Stimulated activated CD4-positive, alpha-beta T cell treated with anti-CD3 and anti-CD28 coated beads, Interleukin-4, amount 100 ng/mL, for 4 hours (primary cell): ENCODE measurements at places on chromosomes 13 and 19.

GRCh38 chr19:41877916-41878905, 1.1 kb downstream of the CD79A start:
- no peak for DNase-seq

DNA sequence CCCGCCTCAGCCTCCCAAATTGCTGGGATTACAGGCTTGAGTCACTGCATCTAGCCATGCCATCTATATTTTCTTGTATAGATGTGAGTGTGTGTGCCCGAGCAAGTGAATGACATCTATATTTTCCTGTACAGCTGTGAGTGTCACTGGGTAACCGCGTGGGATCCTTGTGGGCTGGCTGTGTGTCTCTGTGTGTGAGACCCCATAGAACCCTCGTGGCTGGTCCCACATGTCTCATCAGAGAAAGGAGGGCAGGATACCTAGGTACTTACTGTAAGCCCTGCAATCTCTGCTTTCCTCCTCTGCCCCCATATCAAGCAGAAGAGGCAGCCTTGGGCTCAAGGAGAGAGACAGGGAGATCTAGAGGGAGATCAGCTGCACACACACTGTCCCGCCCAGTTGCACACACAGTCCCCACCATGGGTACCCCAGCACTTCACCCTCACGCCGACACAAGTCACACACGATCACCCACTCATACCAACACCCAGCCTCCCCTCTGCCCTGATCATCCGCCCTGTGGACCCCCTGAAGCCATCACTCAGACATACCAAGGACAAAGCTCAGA, 655 bp downstream of the DENND1C start:
- DNase-seq = peak; percentile 52

DNA sequence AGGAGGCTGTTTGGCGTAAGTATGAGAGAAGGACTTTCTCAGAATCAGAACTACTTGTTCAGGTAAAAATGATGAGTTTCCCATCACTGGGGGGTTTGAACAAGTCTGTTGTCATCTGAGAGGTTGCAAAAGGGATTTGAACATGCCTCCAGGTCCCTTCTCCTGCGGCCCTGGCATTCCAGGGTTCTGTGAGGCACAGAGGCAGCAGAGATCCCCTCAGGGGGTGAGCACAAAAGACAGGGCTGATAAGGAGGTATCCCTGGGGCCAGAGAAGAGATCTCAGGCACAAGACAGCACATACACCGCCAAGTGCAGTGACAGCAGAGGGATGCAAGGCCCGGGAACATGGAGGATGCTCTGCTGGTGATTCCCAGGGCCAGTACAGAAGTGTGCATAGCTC, 275.8 kb upstream of the TSHZ3 start:
- DNase-seq = no peak

GRCh38 chr13:42474954-42475353, 99.0 kb upstream of the TNFSF11 start:
- no peak for DNase-seq

DNA sequence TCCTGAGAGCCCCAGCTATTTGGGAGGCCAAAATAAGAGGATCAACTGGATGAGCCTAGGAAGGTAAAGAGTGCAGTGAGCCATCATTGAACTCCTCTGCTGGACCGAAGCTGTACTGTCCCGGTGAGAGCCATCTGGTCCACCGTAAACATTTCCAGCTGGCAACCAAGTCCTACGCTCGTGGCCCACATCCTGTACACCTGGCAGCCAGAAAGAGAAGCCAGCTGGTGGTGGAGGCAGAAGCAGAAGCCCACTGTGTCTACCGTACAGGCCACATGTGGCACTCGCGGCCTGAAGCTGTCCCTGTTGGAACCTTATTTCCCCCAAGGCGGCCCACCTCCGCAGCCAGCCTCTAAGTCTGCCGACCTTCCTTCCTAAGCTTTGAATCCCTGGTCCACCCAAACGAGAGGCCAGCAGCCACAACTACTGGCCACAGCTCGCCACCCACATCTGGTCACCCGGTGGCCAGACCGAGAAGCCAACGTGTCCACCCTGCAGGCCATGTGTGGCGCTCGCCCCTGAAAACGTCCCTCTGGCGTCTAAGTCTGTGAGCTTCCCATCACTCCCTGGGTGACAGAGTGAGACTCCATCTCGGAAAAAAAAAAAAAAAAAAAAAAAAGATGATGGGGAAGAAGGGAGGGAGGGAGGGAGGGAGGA, 14.2 kb upstream of the ZNF91 start:
- no peak for DNase-seq

DNA sequence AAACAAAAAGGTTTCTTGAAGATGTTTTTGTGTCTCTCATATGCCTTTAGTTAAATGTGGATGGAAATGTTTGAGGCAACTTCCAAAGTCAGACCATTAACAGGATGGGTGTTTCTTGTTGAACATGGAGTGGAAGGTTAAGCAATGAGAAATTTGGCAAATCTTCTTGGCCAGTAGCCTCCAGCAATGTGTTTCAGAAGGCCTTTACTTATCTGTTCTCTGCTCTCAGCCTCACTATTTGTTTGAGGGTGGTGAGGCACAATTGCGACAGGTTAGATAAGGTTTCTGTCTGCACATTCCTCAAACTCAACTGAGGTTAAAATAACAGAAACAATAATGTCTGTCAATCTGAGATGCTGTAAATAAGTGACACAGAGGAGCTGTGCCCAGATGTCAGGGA, 1019.0 kb downstream of the DIAPH3 start:
- no peak for DNase-seq

DNA sequence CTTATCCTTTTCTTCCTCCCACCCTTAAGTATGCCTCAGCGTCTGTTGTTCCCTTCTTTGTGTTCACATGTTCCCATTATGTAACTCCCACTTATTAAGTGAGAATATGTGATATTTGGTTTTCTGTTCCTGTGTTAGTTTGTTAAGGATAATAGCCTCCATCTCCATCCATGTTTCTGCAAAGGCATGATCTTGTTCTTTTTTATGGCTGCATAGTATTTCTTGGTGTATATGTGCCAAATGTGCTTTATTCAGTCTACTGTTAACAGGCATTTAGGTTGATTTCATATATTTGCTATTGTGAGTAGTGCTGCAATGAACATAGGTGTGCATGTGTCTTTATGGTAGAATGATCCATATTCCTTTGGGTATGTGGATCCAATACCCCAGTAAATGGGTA, 3.2 kb upstream of the ZNF441 start:
- no peak for DNase-seq

- DNase-seq = no peak
These were observed 36.3 kb downstream of the DACH1 start for GRCh38 chr13:71830736-71831135.

DNA sequence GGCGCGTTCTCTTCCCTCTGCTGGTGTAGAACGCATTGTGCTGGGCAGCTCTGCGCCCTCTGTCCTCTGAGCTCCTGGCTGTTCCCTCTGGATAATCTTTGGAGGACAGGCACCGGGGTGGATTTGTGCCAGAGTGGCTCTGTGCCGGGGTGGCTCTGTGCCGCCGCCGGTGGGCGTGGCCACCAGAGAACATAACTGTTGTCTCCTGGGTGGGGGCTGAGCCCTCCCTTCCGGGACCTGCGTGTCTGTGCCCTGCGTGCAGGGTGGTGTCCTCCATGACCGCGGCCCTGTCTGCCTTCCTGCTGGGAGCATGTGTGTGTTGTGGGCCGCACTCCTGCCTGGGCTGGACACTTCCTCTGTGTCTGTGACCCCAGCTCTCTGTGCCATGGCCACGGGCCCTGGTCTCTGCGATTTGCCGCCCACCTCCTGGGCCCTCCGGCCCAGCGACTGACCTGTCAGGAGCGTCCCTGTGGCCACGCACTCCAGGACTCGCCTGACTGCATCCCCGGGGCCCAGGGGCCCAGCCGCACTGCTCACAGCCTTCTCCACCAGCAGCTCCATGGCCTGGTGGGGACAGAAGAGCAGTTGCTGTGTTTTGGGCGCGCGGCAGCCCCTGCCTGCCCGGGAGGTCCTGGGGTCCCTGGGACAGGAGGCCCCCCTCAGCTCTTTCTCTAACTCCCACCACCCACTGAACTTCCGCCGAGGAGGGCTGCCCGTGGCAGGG, 22.4 kb upstream of the MATK start:
- no peak for DNase-seq

DNA sequence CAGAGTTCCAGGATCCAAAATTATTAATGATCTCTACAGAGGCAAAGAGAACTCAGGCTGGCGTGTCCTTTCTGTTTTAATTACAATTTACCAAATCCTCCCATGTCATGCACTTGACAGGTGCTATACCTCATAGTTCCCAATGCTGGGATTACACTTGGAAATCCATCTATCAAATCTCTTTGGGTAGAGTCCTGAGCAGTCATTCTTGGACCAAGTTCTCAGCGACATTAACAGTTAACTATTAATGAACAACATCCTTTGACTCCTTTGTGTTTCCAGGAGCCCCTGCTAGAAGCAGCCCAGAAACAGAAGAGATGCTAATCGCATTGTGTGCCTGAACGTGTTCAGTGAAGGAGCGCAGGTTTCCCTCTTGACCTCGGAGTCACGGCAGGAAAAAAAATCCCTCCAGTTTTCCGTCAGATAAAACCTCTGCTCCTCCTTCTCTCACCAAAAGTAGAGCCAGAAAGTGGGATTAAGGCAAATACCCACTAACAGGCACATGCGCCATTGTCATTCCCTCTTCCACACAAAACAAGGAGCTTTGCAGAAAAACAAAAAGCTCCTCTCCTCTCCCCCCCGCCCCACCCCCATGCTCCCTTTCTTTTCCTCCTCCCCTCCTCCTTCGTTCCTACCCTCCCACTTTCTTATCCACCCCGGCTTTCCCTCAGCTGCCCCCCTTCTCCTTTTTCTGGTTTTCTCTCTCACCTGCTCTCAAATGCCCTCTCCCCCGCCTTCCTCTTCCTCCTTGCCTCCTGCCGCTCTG, 224.7 kb downstream of the ZIC5 start:
- no peak for DNase-seq

DNA sequence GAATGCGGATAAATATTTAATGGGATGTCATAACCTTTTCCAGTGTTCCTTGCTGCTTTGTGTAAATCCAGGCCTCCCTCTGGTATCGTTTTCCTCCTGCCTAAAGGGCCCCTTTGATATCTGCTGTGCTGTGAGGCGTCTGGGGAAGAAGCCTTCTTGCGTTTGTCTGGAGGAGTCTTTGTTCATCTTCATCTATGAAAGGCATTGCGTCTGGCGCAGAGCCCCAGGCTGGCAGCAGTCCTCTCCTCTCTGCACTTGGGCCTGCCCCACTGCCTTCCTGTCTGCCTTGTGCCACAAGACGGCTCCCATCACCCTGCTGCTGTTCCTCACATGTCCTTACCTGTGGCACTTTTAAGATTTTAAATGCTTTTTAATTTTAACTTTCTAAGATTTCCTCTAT, 9.8 kb downstream of the PROZ start:
- DNase-seq = no peak

DNA sequence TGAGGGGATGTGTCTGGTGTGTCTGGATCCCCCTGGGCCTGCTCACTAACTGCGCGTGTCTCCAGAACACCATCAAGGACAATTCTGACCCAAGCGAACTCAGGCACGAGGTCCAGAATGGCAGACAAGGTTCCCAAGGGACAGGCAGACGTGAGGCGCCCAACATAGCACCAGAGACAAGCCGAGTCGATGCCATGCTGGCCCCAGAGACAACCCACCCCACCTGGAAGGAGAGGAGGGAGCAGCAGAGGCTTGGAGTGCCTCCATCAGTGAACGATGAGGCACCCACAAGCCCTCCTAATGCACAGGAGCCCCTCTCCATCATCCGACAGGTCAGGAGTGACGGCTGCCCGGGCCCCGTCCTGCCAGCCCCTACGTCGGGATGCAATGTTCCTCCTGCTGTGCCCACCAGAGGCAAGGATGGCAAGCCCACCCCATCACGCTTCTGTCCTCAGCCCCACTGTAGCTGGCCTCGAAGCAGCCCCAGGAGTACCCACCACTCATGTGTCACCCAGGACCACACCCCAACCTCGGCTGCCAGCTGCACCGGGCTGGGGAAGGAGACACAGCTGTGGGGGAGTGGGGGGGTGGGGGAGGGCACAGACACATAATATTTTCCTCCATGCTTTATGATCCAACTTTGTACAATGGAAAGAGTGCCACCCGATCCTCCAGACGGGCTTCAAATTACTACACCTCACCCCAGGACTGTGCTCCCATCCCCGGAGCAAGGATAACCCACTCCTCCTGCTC, 11.8 kb downstream of the AP3D1 start:
- DNase-seq = no peak

DNA sequence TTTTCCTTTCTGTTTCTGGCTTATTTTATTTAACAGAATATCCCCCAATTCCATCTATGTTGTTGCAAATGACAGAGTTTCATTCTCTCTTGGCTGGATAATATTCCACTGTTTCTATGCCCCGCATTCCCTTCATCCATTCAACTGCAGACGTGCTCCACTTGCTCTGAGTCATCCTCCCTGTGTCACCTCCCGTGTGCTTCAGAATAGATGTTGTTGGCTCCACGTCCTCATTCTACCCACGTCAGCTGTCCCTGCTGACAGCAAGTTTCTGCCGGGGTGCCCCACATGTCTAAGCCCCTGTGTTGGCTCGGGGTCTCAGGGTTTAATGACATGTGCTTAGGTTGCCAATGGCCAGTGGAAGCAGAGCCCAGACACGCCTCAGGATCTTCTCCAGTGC, 1041.0 kb downstream of the UQCRFS1 start:
- DNase-seq = no peak

DNA sequence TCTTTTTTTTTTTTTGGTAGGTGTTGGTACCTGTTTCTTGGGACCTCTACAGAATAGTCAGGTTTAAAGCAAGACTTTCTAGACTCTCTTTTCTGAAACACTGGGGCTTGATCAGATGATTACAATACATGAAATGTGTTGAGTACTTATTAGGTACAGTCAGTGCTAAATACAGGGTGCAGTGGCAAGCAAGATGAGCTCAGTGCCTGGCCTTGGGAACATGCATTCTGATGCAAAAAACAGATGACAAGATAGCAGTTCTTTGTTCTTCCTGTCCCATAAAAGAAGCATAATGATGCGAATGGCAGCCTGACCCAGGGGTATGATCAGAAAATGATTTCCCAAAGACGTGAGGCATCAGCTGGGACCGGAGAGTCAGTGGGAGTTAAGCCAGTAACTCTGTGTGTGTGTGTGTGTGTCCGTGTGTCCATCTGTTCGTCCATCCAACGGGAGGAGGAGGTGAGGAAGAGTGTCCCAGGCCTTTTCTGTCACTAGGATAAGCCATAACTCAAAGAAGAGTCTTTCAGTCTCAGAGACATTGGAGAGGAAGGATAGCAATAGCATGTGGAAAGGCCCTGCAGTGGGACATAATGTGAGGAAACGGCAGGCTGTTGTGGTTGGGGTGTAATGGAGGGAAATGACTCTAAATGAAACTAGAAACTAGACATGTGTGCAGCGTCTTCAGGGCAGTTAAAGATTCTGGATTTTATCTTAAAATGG, 32.2 kb downstream of the SLAIN1 start:
- DNase-seq = no peak

- no peak for DNase-seq
These were observed 13.1 kb downstream of the NAXD start for GRCh38 chr13:110628477-110628793.

DNA sequence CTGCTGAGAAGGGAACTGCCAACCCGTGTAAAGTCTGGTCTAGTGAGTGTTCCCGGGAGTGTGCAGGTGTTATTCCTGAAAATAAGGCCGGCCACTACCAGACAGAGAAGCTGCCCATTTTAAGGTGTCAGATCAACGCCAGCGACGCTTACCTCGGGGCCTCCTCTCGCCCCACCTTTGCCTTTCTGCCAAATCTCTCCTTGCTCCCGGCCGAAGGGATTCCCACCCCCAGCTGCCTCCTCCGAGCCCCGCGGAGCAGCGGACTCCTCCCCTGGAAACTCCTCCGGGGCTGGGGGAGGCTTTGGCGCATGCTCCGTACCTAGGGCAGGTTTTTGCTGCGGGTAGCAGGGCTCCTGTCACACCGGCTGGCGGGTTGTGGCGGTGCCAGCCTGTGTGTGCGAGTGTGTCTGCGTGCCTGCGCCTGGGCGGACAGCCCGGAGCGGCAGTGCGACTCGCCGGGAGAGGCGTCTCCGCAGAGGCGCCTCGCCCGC, at the start of gene HS6ST3:
TSS of gene HS6ST3 (plus strand) at position 359 of the 491 bp plus-strand sequence.
- DNase-seq = no peak
